Stimulated activated CD8-positive, alpha-beta memory T cell treated with anti-CD3 and anti-CD28 coated beads, Interleukin-4, amount 100 ng/mL, for 24 hours (primary cell): ENCODE measurements at places on chromosomes 16 and 17.

DNA sequence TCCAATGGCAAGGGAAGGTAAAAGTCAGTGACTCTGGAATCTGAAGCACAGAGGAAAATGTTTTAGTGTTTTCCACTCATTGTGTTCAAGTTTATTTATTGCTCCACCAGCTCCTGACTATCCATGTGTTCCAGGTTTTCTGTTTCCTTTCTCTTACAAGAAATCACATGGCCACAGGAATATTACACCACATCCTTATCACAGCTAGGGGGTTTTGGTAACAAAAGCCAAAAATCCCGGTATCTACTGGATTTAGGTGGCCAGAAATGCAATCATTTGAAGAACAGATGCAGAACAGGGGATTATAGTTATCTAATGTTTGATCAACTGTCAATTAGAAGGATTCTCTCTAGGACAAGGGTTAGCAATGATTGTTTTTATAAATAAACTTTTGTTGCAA is 47.9 kb downstream of the STH start:
- no peak for DNase-seq

DNA sequence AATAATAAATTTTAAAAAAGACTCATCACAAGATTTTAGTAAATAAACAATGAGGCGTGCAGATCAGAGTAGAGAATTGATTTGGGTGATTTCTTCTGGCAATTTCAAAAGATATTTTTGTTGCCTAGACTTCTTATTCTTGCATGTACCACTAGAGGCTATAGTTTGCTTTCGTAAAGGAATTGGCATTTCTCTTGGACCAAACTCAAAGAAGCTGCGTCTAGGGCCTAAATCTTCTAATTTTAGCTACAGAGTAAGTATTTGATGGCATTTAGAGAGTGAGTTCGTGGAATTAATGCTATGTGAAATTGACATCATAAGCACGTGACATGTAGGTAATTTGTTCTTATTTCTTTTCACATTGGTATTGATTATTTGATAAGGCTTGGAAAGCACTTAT is 24.4 kb upstream of the ABCC11 start:
- no peak for DNase-seq

GRCh38 chr17:49224997-49225337 is 5.6 kb downstream of the PHOSPHO1 start:
- no peak for DNase-seq

GRCh38 chr17:43753493-43754129 is 5.0 kb downstream of the SOST start:
- no peak for DNase-seq

GRCh38 chr17:68431661-68432071 is 25.6 kb downstream of the WIPI1 start:
- no peak for DNase-seq

DNA sequence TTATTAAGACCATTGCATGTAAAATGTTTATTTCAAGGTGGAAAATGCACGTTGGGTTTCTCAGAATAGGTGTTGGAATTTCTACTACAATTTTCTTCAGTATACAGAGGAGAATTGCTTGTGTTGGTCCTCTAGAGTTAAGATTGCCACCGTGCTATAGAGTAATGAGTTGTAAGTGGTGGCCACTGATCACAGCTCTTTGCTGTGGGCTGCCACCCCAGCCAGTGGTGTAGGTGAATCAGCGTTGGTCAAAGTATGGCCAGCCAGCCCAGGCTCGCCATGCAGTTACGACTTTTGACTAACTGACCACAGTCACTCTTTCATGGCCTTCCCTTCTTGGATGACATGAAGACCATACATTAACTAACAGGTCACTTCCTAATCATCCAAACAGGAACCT is 12.6 kb upstream of the PRKAR1A start:
- DNase-seq, result no peak

DNA sequence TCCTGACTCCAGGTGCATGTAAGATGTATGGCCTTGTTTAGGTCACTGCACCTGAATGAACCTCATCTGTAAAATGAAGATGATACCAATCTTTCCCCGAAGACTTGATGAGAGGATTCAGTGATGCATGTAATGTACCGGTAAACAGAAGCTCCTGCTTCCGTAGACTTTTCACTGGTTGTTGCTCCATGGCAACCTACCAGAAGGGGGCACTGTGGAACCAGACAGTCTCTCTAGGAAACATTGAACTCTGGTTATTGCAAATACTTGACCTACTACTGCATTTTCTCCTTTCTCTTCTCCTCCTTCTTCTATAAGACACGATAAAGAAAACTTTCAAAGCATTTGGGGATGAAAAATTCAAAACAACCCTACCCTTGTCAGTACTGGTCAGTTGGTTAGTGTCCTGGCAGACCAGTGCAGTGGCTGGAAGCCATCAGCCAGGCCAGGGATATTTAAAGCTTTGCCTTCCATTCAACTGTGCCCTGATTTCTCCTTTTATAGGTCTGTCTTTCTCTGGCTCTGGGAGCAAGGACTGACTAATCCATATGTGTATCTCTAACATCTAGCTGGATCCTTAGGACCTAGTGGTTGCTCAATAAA is 667.4 kb upstream of the SALL1 start:
- DNase-seq, result no peak

GRCh38 chr17:44556166-44556831 is 985 bp upstream of the FZD2 start:
- no peak for DNase-seq

DNA sequence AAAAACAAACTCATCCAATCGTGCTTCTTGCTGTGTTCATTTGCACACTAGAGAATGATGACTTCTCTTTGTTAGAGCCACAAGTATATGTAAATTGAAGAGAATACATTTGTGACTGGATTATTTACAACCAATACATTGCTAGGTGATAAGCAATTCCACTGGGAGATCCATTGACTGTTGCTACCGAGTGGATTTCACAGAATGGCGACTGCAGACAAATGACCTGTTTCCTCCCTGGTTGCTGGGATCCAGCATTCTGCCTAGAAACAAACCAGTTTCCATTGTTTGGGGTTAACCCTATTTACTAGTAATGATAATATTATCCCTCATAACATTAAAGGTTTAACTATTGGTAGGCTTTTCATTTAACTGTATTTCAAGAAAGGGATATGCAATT is 36.9 kb upstream of the CPHXL start:
- DNase-seq, result no peak

DNA sequence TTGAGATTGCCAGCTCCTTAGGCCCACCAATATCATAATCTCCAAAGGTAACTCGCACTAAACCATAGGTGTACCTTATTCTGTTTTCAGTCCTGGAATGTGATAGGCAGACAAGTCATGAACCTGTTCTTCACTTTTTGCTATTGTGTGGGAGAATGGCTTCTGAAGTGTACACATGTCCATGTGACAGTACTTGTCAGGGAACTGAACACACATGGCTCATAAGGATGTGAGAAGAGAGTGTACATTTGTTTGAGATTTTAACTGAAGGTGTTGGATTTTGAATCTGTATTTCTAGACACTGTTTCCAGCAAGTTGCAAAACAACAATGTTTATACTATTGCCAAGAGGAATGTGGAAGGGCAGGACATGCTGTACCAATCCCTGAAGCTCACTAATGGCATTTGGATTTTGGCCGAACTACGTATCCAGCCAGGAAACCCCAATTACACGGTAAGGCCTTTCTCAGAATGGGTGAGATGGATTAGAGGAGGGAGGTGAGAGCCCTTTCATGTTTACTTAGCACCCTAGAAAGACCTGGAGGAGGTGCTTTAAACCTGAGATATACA is 14.5 kb upstream of the RASL10B start:
- DNase-seq, result no peak

DNA sequence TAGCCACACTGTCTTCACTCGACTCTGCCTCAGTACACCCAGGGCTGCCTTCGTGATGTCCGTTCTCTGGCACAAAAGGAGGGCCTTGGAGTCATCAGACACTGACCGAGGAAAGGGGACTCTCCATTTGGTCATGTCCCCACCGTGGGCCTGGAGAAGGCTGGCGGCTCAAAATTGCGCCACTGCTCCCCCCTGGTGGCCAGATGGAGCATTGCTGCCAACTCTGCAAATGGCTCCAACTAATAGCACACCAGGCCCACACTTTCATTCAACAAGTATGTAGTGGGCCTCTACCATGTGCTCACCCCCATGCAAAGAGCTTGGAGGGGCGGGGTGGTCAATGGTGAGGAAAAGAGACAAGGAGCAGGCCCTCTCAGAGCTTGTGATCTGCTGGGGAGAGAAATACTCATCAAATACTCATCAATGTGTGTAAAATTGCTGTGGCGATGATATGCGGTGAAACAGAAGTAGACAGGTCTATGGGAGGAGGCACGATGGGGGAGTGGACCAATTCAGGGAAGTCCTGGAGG is 5.2 kb upstream of the GRIN2C start:
- DNase-seq, result peak; percentile 65

DNA sequence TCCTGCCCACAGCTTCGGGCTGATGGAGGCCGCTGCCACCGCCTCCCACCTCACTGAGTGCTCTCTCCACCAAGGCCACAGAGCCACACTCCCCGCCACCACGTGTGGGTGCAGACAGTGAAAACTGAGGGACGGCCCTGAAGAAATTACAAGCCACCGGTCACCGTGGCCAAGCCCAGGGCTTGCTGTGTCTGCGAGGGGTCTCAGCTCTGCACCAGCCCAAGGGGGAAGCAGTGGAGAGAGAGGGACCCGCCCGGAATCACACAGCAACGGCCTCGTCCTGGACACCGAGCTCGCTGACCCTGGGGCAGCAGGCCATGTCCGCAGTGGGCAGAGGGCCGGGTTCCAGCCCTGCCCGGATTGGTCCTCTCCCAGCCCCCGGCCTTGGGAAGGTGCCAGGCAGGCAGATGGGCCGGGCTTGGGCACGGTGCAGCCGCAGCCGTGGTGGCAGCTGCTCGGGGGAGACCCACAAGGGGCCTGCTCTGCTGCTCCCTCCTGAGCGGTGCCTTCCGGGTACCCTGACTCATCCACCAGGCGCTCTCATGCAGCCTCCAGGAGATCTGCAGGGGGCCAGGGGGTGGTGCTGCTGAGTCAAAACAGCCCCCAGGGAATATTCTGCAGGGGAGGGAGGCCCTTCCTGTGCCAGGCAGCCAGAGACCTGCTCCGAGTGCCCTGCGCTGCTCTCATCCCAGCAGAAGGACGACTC is 52.0 kb downstream of the CBFA2T3 start:
- no peak for DNase-seq

GRCh38 chr17:77279448-77280303 is 138.9 kb downstream of the SEC14L1 start:
- DNase-seq, result no peak

GRCh38 chr17:16820979-16821543 is 131.0 kb downstream of the CCDC144A start:
- DNase-seq, result no peak

DNA sequence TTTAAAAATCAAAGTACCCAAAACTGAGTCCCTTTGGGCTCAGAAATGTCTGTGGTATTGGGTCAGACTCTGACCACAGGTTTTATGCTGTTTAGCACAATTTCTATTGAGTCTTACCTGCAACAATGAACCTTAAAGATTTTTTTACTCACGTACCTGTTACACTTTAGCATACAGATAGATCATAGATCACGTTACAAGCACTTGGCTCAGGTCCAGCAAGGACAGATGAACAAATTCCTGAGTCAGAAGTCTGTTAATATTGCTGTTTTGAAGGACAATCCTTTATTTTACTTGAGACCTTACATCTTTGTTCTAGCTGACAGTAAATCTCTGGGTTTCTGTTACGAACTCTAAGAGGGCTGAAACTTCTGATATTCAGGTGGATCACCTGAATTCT is 12.8 kb downstream of the SLC7A6OS start:
- DNase-seq, result no peak

GRCh38 chr16:86880316-86881117 is 302.2 kb downstream of the FOXL1 start:
- no peak for DNase-seq

DNA sequence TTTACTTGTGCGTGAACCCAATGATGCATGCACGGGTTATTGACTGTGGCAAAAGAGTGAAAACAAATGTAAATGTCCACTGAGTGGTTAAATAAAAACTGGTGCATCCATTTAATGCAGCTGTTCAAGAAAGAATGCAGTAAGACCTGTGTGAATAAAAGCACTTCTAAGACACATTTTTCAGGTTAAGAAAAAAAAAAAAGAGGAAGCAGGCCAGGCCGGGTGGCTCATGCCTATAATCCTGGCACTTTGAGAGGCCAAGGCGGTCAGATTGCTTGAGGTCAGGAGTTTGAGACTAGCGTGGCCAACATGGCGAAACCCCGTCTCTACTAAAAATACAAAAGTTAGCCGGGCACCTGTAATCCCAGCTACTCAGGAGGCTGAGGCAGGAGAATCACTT is 11.8 kb downstream of the CNGB1 start:
- DNase-seq, result no peak

- DNase-seq, result no peak
These were observed 366.4 kb upstream of the DYNLRB2 start for GRCh38 chr16:80174416-80174815.

DNA sequence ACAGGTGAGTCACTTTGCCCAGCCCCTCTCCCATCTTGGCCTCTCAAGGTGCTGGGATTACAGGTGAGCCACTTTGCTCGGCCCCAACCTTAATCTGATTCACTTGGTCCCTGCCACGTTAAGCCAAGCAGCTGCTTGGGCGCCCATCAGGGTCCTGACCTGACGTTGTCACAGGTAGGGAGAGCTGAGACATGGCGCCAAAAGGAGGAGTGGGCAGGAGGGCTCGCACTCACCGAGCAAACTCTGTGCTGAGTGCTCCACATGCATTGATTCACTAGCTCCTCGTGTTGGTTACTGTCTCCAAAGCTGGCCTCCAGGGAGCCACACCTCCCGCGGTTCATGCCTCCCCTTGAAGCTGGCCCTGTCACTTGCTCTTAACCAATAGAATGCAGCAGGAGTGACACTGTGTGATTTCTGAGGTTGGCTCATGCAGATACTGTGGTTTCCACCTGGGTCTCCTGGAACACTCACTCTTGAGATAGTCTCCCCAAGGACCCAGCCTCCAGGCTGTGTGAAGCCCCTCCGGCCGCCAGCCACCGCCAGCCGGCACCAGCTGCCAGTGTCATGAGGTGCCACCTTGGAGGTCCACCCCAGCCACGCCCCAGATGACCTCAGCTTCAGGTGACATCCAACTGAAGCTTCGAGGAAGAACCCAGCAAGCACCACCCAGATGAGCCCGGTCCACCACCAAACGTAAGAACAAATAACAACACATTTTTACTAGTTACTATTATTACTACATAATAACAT is 223.0 kb downstream of the GSG1L start:
- DNase-seq, result no peak

GRCh38 chr16:53055541-53056391 is 975 bp downstream of the CHD9 start:
- DNase-seq, result no peak

- DNase-seq, result no peak
These were observed 121.2 kb downstream of the SNX11 start for GRCh38 chr17:48228720-48229119.

DNA sequence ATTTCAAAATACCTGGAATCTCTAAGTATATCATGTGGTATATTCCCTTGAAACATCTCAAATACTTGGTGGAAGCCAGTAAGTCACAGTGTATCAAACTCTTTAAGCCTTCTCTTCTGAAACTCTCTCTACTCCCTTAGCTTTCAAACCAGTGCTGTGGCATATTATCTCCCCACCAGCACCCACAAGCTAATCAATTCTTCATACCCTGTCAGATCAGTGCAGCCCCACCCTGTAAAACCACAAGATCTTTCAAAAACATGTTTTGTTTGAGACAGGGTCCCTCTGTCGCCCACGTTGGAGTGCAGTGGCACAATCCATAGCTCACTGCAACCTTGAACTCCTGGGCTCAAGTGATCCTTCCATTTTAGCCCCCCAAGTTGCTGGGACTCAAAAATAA is 91.6 kb upstream of the C17orf78 start:
- no peak for DNase-seq

- DNase-seq, result no peak
These were observed 14.7 kb downstream of the C1QTNF1 start for GRCh38 chr17:79038545-79039135.
